ENCODE measurements at places on chromosomes 5 and 9. TPM values are rescaled to one million over a fixed set of nuclear protein-coding genes. Genes with fewer than 3 reads are reported as not detected.

DNA sequence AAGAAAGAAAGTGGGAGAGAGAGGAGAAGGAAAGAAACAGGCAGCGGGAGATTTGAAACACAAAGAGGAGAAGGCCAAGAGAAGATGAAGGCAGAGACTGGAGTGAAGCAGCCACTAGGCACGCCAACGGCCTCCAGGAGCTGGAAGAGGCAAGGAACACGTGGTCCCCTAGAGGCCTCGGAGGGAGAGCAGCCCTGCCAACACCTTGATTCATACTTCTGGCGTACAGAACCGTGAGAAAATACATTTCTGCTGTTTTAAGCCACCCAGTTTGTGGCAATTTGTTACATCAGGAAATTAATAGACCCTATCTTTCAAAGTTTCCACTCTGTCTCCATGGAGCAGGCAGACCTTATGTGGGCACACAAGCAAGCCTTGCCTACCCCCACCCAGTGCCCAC lies 133.4 kb downstream of the ACTL7B start:
- no peak for DNase-seq

- DNase-seq, result no peak
These were observed 138.8 kb upstream of the POC5 start for GRCh38 chr5:75856056-75856455.

GRCh38 chr5:174844971-174845370 lies 120.6 kb downstream of the MSX2 start:
- DNase-seq, result no peak

DNA sequence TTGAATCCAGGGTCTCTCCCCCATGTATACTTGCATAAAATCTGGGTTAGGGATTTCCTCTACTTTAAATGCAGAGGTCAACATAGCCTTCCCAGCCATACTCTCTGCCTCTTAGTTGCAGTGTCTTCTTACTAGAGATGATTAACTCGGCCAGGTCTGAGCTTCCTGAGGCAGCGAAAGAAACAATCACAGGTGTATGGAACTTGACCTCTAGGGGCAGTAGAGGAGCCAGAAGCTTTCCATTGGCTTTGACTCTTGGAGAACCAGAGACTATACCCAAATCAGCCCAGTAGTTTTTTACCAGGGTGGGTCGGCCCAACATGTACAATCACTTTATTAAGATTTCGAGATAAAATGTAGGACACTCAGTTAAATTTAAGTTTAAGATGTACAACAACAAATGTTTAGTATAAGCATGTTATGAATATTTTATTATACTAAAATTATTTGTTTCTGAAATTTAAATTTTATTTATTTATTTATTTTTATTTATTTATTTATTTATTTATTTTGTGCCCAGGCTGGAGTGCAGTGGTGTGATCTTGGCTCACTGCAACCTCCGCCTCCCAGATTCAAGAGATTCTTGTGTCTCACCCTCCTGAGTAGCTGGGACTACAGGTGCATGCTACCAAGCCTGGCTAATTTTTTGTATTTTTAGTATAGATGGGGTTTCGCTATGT lies 48.0 kb upstream of the DMRT3 start:
- no peak for DNase-seq

DNA sequence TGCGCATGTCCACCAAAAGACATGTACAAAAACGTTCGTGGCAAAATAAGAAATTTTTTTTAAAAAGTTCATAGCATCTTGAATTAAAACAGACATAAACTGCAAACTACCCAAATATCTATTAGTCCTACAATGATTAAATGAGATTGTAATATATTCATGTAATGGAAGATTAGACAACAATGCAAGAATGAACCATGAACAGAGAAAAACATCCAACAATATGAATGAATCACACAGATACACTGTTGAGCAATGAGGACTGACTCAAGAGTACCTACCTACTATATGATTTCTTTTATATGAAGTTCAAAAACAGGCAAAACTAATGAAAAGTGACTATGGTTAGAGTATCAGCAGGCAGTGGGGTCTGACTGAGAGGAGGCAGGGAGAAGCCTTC lies 17.9 kb upstream of the CTNNAL1 start:
- no peak for DNase-seq

DNA sequence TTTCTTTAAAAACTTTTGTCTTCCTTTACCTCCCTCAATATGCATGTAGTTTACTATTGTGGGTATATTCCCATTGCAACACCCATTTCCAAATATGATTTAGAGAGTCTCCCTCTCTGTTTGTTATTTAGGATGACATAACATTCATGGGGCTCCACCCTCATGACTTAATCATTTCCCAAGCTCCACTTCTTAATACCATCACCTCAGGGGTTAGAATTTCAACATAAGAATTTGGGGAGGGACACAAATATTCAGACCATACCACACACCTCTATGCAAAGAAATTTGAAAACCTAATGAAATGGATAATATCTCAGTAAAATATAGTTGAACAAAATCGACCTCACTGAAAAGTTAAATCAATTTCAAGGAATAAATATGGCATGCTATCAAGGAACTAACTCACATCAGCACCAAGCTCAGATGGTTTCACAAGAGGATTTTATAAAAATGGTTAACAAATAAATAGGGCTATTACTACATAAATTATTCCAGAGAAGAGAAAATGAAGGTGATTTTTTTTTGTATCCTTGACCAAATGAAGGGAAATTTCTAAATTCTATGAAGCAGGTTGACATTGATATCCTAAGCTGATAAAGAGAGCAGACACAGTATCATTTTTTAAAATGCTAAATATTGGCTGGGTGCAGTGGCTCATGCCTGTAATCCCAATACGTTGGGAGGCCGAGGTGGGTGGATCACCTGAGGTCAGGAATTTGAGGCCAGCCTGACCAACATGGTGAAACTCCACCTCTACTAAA lies 20.2 kb upstream of the UBTD2 start:
- no peak for DNase-seq

- DNase-seq, result no peak
These were observed 77.0 kb upstream of the SMARCA2 start for GRCh38 chr9:1938135-1938534.

DNA sequence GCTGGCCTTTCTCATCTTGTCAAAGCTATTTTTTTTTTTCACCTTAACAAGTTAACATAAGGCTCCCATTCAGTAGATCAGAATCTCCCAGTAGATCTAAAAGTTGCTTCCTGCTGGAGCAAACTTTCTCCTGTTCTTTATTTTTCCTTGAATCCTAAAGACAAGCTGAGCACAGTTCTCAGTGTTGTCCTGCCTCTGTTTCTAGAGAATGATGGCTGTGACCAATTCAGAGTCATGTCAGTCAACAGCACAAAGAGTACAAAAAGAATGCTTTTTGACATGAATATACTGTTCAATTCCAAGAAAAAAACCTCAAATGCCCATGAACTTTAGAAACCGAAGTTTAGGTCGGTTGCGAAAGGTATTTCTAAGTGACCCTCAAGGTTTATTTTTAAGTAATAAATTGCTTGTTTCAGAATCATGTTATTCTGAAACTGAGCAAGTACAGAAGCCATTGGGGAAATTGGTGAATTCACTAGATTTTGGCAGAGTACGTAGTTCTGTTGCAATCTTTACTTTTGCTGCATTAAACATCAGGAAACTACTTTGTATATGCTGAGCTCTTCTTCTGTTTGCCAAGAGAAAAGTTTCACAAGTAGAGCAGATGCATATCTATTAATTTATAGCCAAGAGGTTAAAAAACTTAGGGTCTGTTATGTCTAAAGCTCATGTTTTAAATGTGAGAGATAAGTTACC lies 161.7 kb upstream of the RPS23 start:
- DNase-seq, result no peak

DNA sequence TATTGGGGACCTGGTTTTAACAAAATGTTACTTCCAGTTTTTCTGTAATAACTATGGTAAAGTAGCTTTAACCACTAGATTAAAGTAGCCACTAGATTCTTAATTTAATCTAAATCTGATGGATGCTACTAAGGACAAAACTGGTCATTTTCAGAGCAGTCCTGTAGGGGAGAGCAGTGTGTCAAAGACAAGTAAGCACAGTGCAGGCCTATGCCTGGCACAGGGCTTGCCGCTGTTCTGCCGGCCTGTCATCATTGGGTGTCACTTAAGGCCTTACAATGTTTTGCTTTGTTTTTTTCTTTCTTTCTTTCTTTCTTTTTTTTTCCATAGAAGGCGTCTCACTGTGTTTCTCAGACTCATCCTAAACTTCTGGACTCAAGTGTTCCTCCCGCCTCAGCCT lies 53.0 kb upstream of the NXNL2 start:
- DNase-seq, result no peak

DNA sequence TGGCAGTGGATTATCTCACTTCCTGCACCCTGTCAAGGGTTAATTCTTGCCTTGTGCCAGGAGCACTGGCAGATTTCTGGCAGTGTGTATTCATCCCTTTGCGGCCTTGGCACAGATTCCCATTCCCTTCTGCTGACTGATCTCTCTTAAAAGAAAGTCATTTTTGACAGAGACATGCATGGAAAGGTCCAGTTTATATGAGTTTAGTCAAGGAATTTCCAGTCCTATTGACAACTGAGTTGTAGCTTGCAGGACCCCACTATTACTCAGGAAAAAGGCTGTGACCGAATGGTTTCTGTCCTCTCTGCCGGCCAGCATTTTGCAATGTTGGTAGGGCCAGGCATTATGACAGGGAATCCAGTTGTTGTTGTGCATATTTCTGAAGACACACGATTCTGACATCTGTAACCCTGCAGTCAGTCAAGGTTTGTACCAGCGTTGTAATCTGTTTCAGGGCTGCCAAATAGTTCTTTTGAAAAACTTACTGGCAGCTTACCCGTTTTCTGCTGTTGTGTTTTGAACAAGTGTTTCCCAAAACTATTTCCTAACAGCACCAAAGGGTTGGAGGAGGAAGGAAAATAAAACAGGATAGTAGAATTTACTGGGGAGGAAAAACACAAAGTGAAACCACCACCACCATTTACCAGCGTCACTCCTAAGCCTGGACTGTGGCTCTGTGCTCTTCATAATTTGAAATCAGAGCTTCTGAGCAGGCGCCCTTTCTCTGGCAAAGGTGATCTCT lies 243.4 kb upstream of the KLF4 start:
- no peak for DNase-seq

DNA sequence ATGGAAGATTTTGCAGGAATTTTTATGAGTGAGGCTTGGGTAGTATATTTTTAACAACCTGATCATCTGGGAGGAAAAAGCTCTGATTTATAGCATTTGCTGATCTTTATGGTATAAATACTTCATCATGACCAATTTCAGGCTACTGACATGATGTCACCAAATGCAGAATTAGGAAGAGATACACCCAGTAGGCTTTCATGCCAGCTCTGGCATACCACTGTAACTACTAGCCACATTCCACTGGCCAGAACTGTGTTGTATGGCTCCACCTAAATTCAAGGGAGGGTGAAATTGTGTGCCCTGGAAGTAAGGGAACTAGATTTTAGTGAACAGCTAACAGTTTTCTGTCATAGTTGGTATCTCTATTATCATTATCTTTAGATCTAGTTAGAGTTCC lies 17.6 kb downstream of the AP3S1 start:
- no peak for DNase-seq

Gene CCNJL
- total RNA-seq, result 3.3 TPM

- no peak for DNase-seq
These were observed 61.5 kb downstream of the RAI14 start for GRCh38 chr5:34717426-34718327.

Data from sciatic nerve (tissue), 2 donors.